ENCODE measurements at places on chromosomes 1 and 21.
A peak's percentile ranks its signal among the peaks of the same experiment; 100 is the strongest.

DNA sequence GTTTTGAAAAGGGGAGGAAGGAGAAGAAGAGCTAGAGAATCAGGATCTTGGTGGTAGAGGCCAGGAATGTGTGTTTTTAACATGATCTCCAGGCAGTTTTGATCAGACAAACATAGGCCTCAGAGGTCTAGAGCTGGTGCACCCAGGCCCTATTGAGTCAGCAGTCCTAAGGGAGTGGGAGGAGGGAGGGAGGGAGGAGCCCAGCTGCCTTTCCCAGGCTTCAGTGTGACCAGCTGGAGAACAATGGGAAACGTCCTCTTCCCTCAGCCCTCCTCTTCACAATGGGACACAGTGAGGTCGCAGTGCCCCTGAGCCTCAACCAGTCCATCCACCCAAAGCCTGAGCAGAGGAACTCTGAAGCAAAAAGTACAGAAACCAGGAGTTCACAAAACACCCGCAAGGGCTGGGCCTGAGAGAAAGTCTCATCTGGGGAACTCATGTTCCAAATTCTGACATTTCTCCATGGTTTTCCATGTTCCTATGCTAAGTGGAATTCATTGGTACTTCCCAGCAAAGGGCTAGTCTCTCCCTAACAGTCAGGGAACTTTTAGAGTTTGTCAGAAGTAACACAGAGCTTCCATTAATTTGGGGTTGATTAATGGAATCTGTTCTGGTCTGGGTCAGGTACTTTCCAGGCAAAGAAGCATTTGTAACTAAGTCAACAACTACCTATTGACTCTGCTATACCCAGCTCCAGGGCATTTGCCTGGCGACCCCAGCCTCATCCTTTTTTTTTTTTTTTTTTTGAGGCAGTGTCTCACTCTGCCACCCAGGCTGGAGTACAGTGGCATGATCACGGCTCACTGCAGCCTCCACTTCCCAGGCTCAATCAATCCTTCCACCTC lies 37.5 kb downstream of the ELAPOR1 start:
- no peak for DNase-seq

DNA sequence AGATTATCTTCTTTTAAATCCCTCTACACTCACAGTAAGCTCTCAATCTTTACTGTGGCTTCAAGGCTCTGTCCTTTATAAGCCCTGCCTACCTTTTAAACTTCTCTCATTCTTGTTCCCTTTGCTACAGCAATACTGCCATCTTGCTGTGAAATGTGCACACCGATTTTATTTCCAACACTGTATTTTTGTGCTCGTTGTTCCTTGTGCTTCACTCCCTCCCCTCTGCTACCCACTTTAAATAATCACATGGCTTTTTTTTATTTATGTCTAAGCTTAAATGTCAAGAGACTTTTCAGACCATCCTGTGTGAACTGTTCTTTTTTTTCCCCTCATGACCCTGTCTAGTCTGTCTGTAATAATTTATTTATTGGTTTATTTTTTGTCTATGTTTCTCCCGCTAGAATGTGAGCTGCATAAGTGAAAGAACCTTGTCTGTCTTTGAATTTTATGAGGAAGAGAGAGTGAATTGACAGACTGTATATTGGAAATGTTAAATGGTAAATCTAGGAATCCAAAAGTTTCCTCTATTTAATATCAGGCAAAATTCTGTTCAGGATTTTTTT lies 45.7 kb downstream of the ABCD3 start:
- DNase-seq: peak; percentile 30

GRCh38 chr1:145997718-145998023 lies 1.3 kb upstream of the TXNIP start:
- DNase-seq: no peak

- DNase-seq: peak; percentile 87
These were observed 7.2 kb upstream of the SEMA4A start for GRCh38 chr1:156146020-156146768.

DNA sequence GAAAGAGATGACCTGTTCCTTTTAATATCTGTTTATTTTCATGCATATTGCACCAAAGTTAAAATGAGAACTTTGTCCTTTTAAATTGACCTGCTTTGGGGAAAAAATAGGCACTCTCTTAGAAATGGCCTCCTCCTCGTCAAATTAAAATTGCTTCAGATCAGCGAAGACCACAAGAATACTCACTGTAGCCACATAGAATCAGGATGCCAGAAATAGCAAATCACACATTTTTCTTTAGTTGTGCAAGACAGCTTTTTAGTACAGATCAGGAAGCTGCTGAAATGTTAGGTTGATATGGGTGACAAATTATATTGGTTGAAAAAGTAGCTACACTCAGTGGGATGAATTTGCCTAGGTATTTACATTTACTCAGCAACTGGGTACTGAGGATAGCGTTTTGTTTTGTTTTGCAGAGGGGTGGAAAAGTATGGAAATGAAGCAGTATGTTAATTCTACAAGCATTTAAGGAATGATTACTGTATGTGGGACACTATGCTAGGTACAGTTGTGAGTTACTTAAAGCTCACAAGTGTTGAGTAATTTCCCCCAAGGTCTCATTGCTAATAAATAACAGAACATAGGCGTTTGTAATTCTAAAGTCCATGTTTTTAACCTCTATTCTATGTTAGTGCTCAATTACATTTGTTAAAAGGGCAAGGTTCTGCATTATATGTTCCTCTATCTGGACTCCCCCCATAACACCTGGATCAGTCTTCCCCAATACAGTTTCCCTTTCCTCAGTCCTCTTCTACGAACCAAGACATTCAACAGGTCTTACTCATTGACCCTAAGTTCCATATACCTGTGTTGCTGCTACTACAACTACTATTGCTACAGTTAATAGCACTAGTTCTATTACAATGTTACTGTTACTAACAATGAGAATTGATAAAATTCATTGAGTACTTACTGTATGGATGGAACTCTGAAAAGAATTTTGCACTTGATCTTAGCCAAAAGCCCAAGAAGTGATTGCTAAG lies 99.4 kb upstream of the S1PR1 start:
- DNase-seq: peak; percentile 55

- peak; percentile 87 for DNase-seq
These were observed 48.5 kb upstream of the SLC25A33 start for GRCh38 chr1:9490605-9491339.

GRCh38 chr1:30244801-30245200 lies 478.6 kb downstream of the MATN1 start:
- DNase-seq: no peak

DNA sequence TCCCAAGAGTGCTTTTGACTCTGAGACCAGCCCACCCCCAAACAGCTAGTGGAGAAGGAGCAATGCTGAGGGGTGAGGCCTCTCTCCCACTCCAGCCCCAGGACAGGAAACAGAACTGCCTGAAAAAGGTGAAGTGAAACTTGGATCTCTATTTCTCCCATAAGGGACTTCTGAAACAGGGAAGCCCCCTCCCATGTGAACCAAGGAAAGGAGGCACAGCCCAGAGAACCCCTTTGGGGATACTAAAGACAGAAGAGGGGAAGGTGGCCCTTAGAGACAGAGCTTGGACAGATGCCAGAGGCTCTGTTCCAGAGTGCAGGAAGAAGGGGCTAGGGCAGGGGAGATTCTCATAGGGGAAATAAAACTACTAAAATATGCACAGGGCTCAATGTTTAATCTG lies 2.9 kb downstream of the TNFAIP8L2 start:
- no peak for DNase-seq

GRCh38 chr1:60924964-60925798 lies 157.2 kb upstream of the NFIA start:
- no peak for DNase-seq

DNA sequence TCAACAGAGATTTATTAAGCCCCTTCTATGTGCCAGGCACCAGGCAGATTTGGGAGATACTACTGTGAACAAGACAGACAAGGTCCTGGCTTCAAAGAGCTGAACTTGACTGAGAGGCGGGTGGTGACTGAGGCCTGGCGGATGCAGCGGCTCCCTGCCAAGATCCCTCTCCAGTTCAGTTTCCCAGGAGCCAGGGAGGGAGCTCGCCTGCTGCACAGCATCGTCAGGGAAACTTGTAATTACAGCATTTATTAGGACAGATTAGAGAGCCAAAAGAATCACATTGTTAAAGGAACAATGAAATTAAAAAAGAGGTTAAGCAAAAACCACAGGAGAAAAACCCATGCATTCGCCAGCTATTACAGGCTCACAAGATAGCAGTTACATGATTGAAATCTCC lies 55.3 kb downstream of the ETS2 start:
- DNase-seq: no peak

- DNase-seq: peak; percentile 17
These were observed 14.1 kb downstream of the INPP5B start for GRCh38 chr1:37932759-37933158.

DNA sequence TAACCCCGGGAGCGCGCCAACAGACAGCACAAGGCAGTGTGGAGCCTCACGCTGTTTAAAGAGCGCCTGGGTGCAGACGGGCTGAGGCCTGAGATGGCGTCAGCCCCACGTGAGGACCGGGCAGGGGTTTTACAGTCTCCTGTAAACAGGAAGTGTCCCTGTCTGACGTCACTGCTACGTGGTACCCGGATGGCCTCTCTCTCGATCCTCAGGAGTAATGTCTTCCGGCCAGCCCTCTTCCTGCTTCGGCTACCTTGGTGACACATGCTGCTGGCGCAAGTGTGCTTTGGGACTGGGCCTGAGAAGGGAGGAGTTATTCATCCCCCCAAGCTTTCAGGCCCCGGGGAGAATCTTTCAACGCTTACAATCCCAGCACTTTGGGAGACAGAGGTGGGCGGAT lies 41.2 kb downstream of the CNST start:
- no peak for DNase-seq

Measured in activated CD4-positive, alpha-beta T cell treated with anti-CD3 and anti-CD28 coated beads, Interleukin-10, Interleukin-2, amounts not matched to agents 100 ng/mL and 50 ng/mL, durations not matched to agents 16 hours and 8 hours (primary cell).